ENCODE measurements at places on chromosomes 2 and 18. TPM values are rescaled to one million over a fixed set of nuclear protein-coding genes. Genes with fewer than 3 reads are reported as not detected.

DNA sequence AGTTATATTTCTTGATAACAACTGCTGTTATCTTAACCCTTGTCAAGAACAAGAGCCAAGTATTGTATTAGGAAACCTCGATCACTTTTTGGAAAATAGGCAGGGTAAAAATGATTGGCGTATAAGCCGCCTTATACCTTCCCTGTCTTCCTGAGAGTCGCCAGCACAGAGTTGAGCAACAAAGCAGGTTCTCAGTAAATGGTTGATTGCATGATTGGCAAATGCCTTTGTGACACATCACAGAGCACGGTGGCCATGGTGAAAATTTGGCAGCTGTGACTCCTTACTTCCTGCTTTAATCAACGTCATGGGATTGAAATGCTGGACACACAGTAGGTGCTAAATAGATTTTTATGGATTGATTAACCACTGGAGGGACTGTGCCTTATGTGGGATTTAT is 3.9 kb upstream of the KLHL29 start:
- no peak overlapping the region for H3K27ac ChIP-seq
- peaks cover 15% of the 10 kb centered on the region for H3K27me3 ChIP-seq
- DNase-seq = no peak
- H3K4me1 ChIP-seq = peaks cover 4% of the 10 kb centered on the region

UGT1A3 gene
- total RNA-seq = not detected

RBM44 gene
- 4.5 TPM for total RNA-seq

CKAP2L gene
- 3.4 TPM for total RNA-seq

All from CD4-positive, CD25-positive, alpha-beta regulatory T cell (primary cell).